ENCODE measurements at places on chromosomes 2 and 18. TPM values are rescaled to one million over a fixed set of nuclear protein-coding genes. Genes with fewer than 3 reads are reported as not detected.

AAK1 gene
- total RNA-seq = 50.3 TPM

NYAP2 gene
- 1.00 TPM for total RNA-seq

SERPINB12 gene
- 15.5 TPM for total RNA-seq

CDK15 gene
- not detected for total RNA-seq

TANC1 gene
- total RNA-seq = 56.9 TPM

MAPRE3 gene
- total RNA-seq = 14.4 TPM

TNFAIP6 gene
- total RNA-seq = 0.87 TPM

All from type B pancreatic cell (in vitro differentiated cells).